GM12891 (cell line): ENCODE measurements at places on chromosomes 13 and 19.

DNA sequence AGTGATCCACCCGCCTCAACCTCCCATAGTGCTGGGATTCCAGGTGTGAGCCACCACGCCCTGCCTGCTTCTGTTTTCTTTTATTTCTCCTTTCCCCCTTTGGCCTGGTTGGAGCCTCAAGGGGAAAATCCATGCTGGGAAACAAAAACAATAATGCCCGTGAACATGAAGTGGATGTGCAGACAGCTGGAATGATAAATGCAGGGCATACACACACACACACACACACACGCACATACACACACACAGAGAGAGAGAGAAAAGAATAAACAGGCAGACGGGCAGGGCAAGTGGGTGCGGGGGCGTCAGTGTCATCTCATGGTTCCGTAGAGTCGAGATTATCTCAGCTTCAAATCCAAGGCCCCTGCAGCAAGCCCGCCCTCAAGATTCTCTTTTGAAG is 4.4 kb upstream of the PLEKHF1 start:
- no peak for DNase-seq

DNA sequence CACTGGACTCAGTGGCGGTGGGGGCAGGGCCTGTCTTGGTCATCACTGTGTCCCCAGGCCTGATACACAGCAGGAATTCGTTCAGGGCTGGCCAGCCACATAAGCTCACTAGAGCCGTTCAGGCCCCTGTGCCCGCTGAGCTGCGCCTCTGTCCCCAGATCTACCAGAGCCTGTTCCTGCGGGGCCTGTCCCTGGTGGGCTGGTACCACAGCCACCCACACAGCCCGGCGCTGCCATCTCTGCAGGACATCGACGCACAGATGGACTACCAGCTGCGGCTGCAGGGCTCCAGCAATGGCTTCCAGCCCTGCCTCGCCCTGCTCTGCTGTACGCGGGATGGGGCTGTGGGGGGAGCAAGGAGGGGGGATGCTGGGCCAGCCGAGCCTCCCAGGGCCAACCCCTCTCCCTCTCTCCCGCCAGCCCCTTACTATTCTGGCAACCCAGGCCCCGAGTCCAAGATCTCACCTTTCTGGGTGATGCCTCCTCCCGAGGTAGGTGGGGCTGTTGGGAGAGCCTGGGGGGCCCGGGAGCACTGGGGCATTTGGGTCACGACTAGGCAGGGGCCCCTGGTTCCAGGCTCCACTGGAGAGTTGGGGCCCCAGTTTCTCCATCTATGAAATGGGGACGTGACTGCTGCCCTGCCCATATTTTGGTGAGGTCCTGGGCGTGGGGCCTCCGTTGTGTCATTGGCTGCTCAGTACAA is 13.9 kb downstream of the MPND start:
- DNase-seq = no peak

- peak; percentile 22 for DNase-seq
Observed at GRCh38 chr13:27533155-27533643, 82.8 kb upstream of the MTIF3 start.

- no peak for DNase-seq
Observed at GRCh38 chr13:52652980-52653303, 306 bp downstream of the SUGT1 start.

GRCh38 chr13:63700350-63700749 is 2284.7 kb upstream of the PCDH20 start:
- DNase-seq = no peak

GRCh38 chr19:28396287-28396831 is 816.6 kb downstream of the UQCRFS1 start:
- DNase-seq = no peak

DNA sequence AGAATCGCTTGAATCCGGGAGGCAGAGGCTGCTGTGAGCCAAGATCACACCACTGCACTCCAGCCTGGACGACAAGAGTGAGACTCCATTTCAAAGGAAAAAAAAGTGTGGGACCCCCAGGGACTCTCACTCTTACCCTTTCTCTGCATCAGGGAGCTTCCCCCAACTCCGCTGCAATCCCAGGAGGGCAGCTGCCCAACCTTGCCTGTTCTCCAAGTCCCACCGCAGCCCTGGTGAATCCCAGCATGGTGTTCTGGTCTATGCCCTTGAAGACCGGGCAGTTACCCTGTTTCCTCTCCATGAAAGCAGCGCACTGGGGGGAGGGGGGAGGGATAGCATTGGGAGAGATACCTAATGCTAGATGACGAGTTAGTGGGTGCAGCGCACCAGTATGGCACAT is 35.7 kb upstream of the DPRX start:
- DNase-seq = no peak

GRCh38 chr19:48830088-48830487 is 6.2 kb downstream of the HSD17B14 start:
- no peak for DNase-seq

DNA sequence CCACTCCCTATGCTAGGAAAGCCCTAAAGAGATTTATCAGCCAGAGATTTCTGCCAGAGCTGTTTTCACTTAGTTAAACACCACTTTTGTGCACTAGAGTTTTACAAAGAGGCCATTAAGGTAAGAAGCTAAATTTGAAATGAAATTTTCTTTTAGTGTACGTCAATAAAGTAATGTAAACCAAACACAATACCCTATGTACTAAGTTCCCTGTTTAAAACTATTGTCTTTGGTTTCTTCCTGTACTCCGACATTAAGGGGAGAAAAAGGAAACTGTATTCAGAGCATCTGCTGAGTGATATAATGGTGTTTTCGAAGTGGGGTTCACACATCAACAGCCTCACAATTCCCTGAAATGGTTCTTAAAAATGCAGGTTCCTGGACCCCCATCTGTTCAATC is 40.7 kb upstream of the STARD13 start:
- no peak for DNase-seq

DNA sequence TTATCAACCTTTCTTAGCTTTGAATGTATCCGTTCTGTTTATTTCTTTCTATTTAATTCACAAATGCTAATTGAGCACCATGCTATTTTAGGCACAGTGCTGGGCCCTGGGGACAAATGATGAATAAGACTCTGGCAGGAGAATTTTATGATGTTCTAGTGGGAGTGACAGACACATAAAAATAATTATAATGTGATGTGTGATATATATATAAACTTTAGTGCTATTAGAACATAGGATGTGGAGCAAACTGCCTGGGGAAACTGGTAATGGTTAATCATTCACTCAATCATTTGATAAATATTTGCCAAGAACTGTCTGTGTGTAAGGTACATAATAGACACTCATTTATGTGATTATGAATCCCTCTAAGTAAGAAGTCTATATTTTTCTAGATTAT is 50.7 kb upstream of the FRY start:
- no peak for DNase-seq
